Motor neuron (in vitro differentiated cells): ENCODE measurements at places on chromosomes 4 and X. TPM values are rescaled to one million over a fixed set of nuclear protein-coding genes. Genes with fewer than 3 reads are reported as not detected.

Gene ABCB7
- total RNA-seq, result 23.4 and 23.8 TPM in 2 replicates

Gene PCDH10
- 20.7 and 22.8 TPM in 2 replicates for total RNA-seq

Gene INTU
- 13.2 and 18.1 TPM in 2 replicates for total RNA-seq

Gene SLC9A6
- 33.1 and 33.4 TPM in 2 replicates for total RNA-seq

Gene SHOX
- total RNA-seq, result 1.0 TPM in 1 of 2 replicates, not detected in the other

Gene NPY5R
- total RNA-seq, result 0.62 and 0.87 TPM in 2 replicates

Gene MGAT4D
- total RNA-seq, result 0.25 TPM in 1 of 2 replicates, not detected in the other
